ENCODE measurements at places on chromosomes 7 and 10.

DNA sequence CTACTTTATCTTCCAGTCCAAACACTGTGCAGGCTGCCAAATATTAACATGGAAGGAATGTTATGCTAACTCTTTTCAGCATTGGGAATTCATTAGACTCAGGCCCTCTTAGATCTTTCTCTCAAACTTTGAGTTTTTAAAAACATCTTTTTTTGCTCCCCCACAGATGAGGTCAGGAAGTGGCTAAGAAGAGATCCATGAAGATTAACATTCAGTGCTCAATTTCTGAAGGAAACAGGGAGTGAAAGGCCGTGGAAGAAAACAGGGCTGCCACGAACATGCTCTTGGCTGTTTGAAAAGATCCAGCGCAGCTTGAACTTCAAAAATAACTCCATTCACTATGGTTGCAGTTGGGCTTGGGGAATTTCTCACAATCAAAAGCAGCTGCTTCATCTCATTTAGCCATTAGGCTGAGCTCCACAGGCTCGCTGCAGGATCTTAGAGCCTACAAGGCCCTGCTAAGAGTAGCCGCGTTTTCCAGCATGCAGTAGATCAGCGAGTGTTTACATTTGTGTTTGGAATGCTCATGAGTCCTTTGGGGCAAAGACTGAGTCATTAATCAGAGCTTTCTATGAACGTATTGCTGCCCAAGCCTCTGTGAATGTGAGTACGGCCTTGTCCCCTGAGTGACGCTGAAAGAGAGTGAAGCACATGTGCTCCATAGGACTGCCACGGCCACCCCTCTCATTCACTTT, 41.2 kb upstream of the TNS3 start:
- no peak for DNase-seq

DNA sequence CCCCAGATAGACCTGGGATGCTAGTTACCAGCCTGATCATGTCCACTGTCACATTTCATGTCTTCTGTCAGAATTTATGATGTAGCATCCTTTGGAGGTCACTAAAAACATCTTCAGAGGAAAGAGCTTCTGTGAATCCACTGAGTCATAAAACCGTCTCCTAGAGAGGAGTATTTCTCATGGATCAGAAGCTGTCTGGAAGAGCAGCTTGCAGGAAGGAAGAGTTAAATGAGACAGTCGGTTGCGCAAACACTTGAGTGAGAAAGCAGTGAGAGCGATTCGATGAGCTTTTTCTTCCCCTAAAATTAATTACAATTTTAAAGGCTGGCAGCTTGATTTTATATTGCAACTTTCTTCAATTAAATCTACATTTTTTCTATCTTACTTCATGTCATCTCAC, 47.2 kb upstream of the WDR11 start:
- no peak for DNase-seq

- no peak for DNase-seq
These were observed 37.3 kb upstream of the SEMA3D start for GRCh38 chr7:85224171-85224570.

GRCh38 chr10:132774902-132775863, 10.8 kb downstream of the NKX6-2 start:
- peak; percentile 46 for DNase-seq

- no peak for DNase-seq
These were observed 77.6 kb downstream of the BICC1 start for GRCh38 chr10:58590152-58590840.

- no peak for DNase-seq
These were observed 12.7 kb downstream of the FBXW4 start for GRCh38 chr10:101682172-101682825.
